ENCODE measurements at places on chromosomes 1 and 21.

DNA sequence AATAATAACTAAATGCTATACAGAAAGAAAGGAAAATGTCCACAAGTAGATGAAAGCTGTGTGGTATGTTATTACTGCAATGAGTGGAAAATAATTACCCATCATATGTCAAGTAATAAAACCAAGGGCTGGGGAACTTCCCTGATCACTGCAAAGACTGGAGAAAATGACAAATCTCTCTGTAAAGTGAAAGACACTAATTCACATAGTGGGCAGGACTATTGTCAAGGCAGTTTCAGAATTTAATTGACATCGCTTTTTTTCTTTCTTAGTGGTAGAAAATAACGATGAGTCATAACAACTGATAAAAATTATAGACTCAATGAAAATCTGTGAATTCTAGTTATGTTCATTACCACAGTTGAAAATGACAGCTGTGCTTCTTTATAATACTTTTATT lies 153.7 kb upstream of the ST6GALNAC5 start:
- DNase-seq = no peak

DNA sequence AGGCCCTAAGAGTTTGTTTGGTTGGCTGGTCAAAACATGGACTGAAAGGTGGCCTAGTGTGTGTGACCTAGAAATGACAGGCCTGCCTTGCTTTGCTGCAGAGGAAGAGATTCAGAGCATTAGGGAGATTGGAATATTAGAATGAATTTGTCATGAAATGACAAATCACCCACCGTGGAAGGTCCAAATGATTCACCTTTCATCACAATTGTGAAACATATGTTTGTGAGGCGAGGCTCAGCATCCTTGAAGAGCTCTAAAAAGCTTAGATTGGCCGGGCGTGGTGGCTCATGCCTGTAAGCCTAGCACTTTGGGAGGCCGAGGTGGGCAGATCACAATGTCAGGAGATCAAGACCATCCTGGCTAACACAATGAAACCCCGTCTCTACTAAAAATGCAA lies 5.5 kb downstream of the LCE1B start:
- no peak for DNase-seq

GRCh38 chr1:74641161-74641560 lies 32.4 kb downstream of the ERICH3 start:
- DNase-seq = no peak

DNA sequence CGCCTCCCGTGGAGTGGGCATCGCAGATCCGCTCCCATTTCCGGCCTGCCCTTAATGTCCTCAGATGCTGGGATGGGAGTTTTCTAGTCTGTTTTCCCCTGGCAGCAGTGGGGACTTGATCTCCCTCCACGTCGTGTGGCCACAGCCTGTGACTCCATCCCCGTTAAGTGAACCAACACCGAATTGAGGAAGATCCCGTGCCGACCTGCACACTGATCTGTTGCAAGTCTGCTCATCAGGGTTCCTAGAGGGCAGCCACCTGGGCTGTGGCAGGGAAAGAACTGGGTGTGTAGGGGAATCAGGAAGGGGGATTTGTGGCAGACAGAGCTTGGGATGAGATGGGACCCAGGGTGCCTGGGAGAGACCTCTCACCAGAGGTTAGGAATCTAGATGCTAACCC lies 23.3 kb upstream of the CDK18 start:
- no peak for DNase-seq

- DNase-seq = no peak
Observed at GRCh38 chr1:22826604-22827580, 116.3 kb downstream of the EPHB2 start.

DNA sequence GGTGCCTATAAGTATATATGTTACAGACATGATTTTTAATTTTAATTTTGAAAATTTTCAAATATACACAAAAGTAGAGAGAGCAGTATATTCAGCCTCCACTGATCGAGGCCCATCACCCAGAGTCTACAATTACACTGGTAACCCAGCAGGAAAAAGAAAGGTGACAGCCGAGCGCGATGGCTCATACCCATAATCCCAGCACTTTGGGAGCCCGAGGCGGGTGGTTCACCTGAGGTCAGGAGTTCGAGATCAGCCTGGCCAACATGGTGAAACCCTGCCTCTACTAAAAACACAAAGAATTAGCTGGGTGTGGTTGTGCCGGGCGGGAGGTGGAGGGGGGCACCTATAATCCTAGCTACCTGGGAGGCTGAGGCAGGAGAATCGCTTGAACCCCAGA lies 1.4 kb downstream of the YBEY start:
- DNase-seq = no peak

DNA sequence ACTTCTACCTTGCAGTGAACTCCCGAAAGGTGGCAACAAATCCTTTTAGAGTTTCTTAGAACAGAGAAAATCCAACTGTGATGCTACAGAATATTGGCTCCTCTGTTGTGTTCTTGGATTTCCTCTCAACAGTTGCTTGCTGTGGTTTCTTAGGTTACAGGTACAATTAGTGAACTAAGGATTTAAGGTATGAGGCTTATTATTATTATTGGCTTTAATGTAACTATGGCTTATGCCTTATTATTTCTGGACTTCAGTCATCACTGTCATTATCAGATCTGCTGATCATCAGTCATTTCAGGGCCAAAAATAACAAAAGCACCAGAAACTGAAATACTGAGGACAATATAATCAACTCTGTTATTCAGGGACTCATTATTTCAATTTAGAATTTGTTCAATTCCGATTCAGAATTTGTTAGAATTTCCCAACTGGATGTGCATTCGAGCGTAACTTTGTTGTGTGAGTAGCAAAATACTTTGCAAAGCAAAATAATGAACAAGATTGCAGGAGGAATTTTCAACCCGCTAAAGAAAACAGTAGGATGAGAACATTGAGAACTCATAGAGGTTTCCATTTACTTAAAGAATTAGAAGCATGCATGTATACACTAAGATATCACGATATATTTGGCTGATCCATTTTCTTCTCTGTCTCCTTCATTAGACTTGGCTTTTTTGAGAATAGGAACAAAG lies 65.5 kb upstream of the AK4 start:
- DNase-seq = no peak

GRCh38 chr1:34696981-34697380 lies 57.9 kb upstream of the GJB5 start:
- no peak for DNase-seq

DNA sequence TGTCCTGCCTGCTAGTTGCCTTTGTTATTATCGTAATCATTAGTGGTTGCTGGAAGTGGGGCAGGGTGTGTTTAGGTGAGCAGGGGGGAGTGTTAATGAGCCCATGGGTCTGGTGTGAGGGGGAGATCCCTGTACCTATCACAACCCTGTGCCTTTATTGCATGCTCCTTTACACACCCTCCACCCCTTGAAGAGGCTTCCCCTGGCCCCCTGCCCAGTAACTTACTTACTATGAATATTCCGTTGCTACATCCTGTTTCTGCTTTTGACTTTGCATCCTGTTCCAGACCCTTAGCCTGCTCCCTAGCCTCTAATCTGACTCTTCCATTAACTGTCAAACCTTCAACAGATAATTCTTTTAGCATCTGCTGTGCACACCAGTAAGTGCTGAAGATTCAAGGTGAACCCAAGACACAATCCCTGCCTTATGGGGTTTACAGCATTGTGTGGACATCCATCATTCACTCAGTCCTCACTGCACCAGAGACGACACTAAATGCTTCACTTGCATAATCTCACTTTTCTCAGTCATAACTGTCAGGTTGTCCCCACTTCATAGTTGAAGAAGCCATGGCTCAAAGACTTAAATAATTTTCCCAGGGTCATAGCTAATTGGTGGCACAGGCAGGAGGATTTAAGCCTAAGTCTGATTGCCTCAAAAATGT lies 47.9 kb downstream of the CDC7 start:
- DNase-seq = peak; percentile 25

- no peak for DNase-seq
Observed at GRCh38 chr1:36482724-36483388, at the start of gene CSF3R. Gene CSF3R (minus strand): TSS chr1:36482913. CDS start chr1:36479496, 3,417 bp downstream.

DNA sequence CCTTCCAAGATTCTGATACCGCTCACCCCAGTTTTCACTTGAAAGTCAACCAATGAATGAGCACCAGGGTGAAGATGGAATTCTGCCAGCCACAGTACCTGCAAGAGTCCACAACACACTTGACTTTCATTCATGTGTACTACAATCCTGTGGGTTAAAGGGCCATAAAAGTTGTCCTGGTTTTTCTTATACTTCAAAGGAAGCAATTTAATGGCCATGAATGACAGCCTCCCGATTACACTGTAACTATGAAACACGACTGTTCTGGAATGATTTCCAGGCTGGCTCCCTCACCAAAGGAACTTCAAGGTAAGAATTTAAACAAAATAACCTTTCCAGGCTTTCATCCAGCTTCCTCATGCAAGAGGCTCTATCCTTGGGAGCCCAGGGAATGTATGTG lies 502.8 kb downstream of the SMYD3 start:
- DNase-seq = no peak

GRCh38 chr1:38052750-38053415 lies 6.3 kb upstream of the POU3F1 start:
- DNase-seq = no peak

GRCh38 chr1:87829360-87829759 lies 500.7 kb downstream of the LMO4 start:
- no peak for DNase-seq

DNA sequence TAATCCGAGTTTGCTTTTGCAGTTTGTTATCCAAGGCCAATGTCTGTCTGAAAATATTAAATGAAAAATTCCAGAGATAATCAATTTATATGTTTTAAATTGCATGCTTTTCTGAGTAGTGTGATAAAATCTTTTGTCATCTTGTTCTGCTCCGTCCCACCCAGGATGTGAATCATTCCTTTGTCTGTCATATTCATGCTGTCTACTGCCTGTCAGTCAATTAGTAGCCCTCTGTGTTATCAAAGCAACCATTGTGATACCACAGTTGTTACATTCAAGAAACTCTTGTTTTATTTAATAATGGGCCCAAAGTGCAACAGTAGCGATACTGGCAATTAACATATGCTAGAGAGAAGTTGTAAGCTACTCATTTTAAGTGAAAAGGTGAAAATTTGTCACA lies 819.3 kb downstream of the BRINP3 start:
- DNase-seq = no peak

DNA sequence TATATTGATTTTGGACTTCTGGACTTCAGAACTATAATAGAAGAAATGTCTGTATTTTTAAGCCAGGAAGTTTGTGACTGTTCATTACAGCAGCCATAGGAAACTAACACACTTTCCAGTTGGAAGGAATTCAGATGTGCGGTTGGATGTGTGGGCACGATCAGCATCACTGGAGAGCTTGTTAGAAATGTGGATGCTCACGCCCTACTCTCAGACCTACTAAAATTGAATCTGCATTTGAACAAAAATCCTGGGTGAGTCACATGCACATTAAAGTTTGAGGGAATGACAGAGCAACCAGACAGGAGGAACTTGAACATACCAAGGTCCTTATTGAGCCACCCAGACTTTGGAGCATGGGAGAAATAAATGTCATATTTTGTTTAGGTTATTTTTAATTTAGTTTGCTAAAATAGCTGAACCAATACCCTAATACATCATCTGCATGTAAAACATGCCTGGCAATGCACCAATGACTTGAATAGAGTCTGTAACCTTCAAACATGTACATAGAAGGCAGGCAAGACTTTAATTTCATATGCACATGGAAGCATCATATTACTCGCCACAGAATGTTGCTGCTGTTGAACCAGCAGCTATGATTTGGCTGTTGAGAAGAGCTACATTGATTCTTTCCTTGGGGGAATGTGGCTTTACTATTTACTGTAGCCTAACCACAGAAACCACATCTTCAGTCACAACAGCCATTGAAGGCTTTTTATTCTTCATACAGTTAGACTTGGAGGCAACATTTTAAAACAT lies 346.2 kb downstream of the BARHL2 start:
- no peak for DNase-seq

DNA sequence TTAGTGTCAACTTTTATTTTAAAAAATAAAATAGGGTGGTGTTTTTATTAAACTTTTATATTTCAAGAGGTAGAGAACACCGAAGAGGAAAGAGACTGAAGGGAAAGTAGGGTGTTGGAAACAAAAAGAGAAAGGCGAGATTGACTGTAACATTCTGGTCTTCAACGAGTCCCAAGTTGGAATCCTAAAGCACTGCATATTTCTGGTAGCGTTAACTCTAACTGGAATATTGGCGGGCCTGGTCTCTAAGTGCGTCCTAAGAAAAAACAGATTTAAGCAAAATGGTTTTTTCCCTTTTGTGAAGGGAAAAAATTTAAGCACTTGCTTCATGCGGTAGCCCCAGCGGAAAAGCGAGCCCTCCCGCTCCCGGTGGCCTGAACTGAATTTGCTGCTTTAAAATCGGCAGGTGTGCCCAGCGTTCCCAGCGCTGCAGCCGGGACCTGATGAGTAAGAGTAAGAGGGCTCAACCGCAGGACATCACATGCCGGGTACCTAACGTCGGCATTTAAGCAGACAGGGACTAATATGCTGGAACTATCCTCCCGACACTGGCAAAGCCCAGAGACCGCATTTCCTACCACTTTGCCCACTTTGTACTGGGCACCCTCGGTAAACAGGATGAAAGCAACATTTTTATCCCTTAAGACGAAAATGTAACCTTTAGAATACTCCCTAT lies 30.5 kb upstream of the NFIA start:
- peak; percentile 8 for DNase-seq

GRCh38 chr1:221667504-221667903 lies 74.4 kb downstream of the DUSP10 start:
- peak; percentile 85 for DNase-seq

- no peak for DNase-seq
Observed at GRCh38 chr1:222592171-222592570, 2.4 kb upstream of the TAF1A start.

DNA sequence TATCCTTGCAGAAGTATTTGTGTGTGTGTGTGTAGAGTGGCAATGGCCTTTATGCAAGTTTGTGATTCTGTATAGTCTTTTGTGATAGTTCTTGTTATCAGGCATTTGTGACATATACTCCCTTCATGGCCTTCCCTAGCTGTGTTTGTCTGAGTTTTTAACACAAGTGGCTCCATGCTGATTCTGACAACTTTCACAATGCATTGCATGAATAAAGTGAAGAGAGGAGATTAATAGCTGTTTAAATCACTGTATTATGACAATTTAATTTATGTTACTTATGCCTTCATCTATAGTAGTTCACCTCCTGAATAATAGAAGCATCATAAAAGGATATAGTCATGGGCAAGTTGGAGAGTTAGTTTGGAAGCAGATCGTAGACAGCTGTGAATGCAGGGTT lies 17.2 kb upstream of the MCOLN3 start:
- DNase-seq = no peak

- DNase-seq = no peak
Observed at GRCh38 chr1:168403140-168403539, 122.5 kb downstream of the TBX19 start.

GRCh38 chr1:170063109-170063826 lies 11.2 kb downstream of the KIFAP3 start:
- no peak for DNase-seq

Data from cardiac fibroblast (primary cell).